ENCODE measurements at places on chromosomes 16 and 17.
A peak's percentile ranks its signal among the peaks of the same experiment; 100 is the strongest.

DNA sequence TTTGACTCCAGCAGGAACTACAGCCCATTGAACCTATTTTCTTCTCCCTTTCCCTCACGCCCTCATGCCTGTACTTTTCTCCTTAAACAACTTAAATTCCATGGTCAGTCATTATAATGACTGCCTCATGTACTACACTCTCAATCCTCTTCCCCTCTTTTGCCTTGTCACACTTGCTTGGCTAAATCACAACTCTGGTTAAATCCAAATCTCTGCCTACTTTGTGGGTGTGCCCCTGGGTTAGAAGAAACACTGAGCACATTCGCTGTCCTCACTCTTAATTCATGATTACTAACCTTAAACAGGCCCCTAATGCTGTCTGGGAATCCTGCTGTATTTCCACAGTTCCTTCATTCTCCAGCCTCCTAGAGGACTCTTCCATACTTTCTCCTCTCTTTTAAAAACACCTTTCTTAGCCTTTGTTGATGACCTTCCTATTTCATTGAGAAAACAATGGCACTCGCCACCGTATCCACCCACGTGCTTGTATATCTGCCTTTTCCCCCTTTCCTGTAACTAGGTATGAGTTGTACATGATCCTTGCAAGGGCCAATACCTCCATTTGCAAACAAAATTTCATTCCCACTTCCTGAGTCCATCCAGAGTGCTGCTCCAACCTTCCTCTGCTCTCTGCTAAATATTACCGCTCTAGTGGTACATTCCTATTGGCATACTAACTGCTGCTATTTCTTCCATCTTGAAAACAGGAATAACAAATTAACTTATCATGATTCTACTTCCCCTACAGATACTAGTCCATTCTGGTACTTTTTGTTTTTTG, 28.9 kb downstream of the ZNRF1 start:
- DNase-seq = no peak

GRCh38 chr16:24507959-24508480, 31.3 kb upstream of the RBBP6 start:
- DNase-seq = no peak

DNA sequence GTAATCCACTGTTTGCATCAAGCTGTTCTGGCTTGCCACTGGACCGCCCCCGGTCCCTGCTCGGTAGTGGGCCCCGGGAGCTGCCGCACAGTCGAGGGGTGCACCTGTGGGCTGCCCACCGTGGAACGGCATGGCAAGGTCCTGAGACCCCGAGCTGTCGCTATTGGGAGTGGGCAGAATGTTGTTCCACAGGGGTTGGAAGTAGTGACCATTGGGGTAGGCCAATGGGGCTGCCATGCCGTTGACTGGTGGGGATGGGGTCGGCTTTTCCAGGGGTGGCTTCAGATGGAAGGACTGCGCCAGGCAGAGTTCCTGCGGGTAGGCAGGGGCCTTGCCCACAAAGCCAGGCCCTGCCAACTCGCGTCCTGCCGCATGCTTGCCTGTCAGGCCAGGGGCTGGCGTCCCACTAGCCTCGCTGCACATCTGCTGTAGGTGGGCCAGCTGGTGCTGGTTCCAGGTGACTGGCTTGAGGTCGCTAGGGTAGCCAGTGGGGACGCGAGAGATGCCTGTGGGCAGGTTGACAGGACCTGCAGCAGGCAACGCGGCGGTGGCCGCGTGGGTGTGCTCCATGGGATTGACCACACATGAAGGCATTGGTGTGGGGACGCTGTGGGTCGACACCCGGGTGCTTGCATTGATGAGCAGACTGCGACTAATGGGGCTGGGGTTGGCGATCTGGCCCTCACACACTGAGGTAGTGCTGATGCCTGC, 14.8 kb downstream of the TRAF4 start:
- no peak for DNase-seq

DNA sequence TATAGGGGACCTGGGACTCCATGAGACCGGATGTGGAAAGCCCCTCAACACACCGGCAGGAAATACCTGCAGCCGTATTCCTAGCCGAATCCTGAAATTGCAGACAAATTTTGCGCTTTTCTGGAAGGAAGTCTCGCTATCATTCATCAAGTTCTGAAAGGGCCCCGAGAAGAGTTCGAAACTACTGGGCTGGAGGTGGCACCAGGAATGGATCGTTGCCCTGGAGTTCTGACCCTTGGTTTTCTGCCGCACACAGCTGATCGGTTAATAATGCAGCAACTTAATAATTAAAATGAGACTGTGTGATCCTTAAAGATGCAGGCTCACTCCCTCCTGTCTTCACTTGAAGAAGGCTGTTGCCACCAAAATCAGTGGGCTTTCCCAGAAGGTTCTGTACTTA, 55.7 kb upstream of the MRTFB start:
- DNase-seq = no peak

DNA sequence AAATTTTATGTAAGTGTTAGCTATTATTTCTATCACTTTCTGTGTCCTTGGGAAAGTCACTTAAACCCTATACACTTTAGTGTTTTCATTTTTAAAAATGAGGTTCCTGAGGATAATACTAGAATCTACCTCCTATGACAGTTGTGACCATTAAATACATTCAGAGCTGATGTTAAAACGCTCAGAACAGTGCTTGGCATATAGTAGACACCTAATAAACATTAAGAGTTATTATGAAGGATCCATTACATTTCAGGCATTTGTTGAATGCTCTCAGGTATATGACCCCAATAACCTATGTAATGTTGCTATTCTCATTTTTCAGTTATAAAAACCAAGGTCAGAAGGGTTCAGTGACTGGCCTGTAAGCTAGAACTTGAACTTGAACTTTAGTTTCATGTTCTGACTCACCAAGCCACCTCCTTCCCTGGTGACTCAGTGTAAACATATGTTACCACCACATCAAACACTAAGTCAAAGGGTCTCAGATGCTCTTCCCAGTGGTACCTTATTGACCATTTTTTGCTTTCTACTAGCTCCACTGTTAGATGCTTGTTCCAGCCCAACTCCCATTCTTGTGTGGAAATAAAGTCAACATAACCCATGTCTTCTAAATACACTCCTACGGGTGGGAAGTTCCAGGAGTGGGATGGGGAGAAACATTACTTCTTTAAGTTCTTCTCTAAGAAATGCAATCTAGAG, 47.6 kb downstream of the HSD17B2 start:
- DNase-seq = no peak

- DNase-seq = peak; percentile 27
These were observed 69.2 kb upstream of the CES5A start for GRCh38 chr16:55944377-55944802.

GRCh38 chr16:88301886-88302285, 80.9 kb upstream of the ZNF469 start:
- no peak for DNase-seq

GRCh38 chr16:69918241-69918640, 32.9 kb upstream of the CLEC18A start:
- no peak for DNase-seq

GRCh38 chr16:78605548-78606101, 506.2 kb downstream of the WWOX start:
- DNase-seq = no peak

DNA sequence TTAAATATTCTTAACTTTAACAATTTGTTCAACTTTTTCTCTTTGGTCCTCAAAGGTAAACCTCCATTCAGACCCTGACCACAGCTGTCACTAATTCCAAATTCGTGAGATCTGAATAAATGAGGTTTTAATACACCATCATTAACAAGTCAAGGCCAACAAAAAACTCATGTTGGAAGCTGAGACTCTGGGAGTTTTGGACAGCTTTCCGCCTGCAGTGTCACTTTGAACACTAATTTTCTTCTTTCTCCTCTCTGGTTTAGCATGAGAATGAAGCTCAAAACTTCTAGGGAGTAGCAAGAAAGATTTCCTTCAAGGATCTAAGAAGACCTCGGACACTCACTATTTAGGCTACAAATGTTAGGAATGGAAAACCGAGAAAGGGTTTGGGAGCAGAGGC, 32.7 kb upstream of the DNAH9 start:
- DNase-seq = no peak

GRCh38 chr17:81550830-81551457, 1.2 kb downstream of the FAAP100 start:
- no peak for DNase-seq

DNA sequence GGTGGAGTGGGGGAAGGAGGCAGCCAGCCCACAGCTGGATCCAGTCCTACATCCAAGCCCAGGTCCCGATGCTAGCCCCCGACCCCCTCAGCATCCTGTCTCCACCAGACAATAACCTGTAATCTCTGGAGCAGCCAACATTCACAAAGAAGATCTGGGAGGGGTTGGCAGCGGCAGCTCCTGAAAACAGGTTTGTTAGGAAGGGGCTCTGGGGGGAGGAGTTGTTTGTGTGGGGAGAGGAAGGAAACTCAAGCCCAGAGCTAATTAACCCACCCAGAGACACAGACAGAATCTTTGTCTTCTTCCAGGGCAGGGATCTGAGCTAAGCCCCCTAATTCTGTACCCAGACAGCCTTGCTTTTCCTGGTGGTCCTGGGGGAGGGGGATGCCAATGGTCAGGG, 4.6 kb upstream of the C17orf113 start:
- DNase-seq = no peak

- no peak for DNase-seq
These were observed 48.4 kb upstream of the ALDH3A1 start for GRCh38 chr17:19796457-19796856.

GRCh38 chr16:85370881-85371651, 242.1 kb upstream of the GSE1 start:
- no peak for DNase-seq

DNA sequence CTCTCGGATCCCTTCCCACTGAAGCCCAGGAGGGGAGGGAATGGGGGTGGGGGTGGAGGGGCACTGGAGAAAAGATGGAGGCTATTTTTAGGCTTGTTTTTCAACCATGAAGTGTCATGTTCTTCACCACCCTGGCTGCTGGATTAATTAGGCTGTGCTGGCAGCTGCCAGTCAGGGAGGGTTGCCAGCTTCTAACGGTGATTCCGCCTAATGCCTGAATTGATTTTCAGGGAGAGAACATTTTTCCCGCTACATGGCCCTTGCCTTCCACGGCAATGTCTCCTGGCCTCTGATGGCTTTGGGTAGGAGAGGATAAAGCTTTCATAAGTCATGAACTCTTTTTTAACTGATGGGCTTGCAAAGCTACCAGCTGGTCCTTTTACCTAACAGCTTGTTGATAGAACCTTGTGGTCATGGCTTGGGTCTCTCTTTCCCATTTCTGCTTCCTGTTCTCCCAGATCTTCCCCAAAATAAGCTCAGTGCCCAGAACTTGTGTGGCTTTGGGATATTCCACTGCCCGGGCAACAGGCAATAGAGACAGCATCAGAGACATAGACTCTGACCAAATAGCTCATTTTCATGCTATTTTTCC, 167.4 kb downstream of the PITPNC1 start:
- DNase-seq = no peak

DNA sequence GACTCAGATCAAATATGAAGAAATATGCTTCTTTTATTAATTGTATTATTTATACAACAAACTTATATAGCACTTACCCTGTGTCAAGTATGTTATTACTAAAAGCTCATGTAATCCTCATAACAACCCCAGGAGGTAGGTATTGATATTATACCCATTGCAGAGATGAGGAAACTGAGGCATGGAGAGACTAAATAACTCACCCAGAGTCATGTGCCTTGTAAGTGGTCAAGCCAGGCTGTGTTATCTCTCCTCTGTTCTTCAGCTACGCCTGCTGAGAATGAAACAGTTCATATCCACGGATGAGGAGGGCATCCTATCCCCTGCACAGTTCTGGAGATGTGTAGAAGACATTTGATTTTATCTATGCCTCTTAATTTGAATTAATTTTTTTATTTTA, 78.1 kb downstream of the RBBP6 start:
- DNase-seq = no peak

DNA sequence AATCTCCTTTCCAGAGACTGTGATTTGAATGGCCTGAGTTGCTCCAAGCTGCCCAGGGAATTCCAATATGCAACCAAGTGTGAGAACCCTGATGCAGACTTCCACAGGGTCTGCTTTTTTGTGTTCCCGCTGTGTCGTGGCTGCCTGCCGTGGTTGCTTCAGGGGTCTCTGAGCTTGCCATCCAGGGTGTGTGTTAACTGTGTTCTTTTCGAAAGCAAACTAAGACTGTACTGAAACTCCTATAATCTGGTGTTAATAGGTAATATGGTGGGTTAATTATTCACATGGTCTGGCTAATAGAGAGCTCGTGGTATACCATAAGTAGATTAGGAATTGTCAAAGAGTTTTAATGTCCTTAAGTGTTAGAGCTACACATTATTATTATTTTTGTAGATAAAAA, 20.7 kb downstream of the UBN1 start:
- DNase-seq = no peak

GRCh38 chr17:4678448-4679026, 25.4 kb downstream of the PELP1 start:
- DNase-seq = no peak

DNA sequence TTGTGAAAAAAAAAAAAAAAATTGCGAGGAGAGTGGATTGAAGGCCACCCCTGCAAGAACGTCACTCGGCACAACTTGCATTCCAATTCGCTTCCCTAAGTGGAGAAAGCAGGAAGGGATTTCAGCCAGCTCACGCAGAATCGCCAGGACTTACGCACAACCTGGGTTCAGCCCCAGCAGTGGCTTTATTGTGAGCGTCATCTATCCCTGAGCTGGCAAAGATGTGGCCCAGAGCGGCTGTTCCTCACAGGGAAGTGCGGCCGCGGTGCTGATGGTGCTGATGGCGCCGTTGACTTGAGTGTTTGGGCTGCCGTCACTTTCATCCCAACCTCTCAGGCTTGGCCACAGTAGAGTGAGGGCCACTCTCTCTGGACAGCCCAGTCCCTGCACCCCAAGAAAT, 197.6 kb downstream of the NTN1 start:
- no peak for DNase-seq

- no peak for DNase-seq
These were observed at the start of gene TRIM47 for GRCh38 chr17:75878174-75878998. Gene TRIM47, minus strand, starts transcription at chr17:75878581. Its CDS starts 33 bp downstream, at chr17:75878548.

- DNase-seq = no peak
These were observed 122.4 kb downstream of the HIC1 start for GRCh38 chr17:2177235-2177811.

Data from stimulated activated CD8-positive, alpha-beta memory T cell treated with anti-CD3 and anti-CD28 coated beads, Interleukin-4, amount 100 ng/mL, for 1 hour (primary cell).